ENCODE measurements at places on chromosomes 2 and 18.

- DNase-seq, result no peak
These were observed 20.6 kb downstream of the ANTXR1 start for GRCh38 chr2:69033461-69034095.

- DNase-seq, result no peak
These were observed 34.4 kb upstream of the BZW1 start for GRCh38 chr2:200777275-200777674.

GRCh38 chr2:145925591-145925990, 1405.7 kb upstream of the ZEB2 start:
- no peak for DNase-seq

DNA sequence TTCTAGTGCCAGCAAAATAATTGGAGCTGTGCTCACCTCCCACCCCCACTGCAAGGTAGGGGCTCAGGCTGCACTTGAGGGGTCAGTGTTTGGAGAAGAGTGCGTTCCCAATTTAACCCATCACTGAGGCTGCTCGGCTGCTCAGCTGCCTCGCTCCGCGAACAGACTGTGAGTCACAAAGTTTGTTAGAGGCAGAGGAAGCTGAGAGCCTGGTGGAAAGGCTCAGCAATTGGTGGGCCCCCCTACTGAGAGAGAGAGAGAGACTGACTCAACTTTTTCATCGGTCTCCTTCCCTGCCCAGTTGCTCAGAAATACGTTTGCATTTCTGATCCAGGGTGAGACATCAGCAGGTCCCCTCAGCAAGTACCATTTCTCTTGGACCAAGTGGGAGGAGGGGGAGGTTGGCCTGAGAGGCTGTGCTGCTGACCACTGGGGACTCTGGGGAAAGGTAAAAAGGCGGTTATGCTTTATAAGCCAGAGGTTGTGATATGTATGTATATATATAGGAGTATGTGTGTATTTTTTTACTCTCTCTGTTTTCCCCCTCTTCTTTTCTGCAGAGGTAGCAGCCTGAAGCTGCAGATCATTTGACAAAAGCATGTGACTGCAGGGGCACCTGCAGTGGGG, 1.5 kb downstream of the EFR3B start:
- DNase-seq, result peak; percentile 90

- no peak for DNase-seq
These were observed 166.9 kb downstream of the PRPF40A start for GRCh38 chr2:152550386-152550785.

DNA sequence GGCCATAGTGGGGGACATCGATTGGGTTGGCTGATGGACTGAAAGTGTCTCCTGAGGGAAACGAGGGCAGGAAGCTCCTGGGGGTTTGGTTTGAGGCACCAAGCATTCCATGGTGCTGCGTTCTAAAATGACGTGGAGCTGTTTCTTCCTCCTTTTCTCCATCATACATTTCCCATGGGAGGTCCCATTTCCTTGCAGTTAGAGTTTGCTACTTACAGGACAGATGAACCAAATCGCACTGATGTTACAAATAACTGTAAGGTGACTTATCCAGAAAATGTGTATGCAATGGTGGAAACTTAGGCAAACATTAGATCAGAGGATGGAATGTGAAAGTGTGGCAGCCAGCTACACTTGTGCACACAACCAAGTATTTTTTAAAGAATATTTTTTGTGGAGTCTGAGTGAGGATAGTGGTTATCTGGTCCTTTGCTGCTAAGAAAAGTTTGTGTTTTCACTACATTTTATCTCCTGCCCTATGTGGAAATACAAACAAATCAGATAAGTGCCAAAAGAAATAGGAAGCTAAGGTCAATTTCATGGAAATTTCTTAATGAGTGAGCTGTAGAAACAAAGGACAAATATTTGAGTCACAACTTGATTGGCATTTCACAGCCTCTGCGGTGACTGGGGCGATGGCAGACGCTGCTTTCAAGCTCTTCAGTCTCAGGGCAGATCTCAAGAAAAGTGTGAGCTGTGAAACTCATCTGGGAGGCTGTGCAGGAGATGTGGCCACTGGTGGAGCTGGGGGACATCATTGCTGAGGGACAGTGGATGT, 256.2 kb downstream of the TSN start:
- peak; percentile 52 for DNase-seq

Data from fibroblast of skin of right biceps (primary cell).